ENCODE measurements at places on chromosomes 13 and 19.

- peak; percentile 60 for DNase-seq
Observed at GRCh38 chr19:3234800-3235199, 10.3 kb downstream of the CELF5 start.

GRCh38 chr13:91652404-91653301, 254.2 kb downstream of the GPC5 start:
- DNase-seq = no peak

DNA sequence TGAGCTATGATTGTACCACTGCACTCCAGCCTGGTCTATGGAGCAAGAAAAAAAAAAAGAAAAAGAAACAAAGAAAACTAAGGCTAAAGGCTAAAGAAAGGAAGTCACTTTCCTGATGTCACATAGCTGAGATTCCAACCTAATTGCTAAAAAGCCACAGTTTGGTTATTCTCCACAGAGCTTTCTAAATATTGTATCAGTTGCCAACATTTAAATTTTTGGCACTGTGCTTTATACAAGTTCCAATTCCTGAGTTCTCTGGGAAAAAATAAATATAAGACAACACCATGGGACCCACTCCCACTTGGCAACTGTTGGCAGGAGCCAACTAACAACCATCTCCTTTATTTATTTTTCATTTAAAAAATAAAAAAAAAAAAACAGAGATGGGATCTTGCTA, 11.2 kb upstream of the LYPD3 start:
- DNase-seq = no peak

- DNase-seq = no peak
Observed at GRCh38 chr19:12784871-12785430, 6.3 kb upstream of the JUNB start.

DNA sequence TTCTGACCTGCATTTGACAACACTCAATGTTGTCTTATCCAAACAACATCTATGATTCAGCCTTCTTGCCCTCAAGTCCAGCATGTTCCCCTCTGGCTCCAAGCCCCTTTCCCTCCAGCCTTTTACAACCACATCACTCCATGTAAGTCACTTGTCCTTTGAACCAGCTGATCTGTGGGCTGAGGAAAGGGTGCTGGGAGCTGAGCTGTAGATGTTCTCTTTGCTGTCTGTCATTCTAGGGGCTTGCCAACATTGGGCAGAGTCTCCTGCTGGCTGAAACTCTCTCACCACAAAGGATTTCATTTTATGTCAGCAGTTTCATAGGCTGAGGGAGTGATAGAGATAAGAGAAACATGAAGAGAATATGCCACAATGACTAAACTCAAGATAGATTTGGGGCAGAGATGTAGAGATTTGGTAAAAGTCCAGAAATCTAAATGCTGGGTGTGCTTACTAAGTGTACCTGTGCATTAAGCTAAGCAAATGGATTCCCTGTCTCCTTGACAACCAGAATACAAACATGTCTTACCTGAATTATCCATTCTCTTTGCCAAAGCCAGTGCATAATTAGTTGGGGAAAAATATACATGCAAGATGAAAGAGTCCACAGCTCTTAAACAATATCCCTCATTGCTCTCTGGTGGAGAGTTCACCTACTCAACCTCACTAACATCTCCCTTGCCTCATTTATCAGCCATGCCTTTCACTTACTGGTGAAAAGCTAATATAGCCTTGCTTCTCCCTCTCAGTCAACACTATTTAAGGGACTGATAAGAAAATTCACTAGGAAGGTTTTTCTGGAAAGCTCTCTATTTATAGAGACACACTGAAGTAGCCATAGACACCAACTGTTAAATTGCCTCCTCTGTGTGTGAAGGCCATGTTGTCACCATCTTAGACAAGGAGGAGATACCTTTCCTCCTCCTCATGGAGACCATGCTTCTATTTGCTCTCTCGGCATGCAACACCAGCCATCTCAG, 175.5 kb upstream of the SERP2 start:
- no peak for DNase-seq

GRCh38 chr13:42327725-42328124, 55.8 kb downstream of the AKAP11 start:
- DNase-seq = no peak

- DNase-seq = no peak
Observed at GRCh38 chr13:40496035-40496810, 170.2 kb downstream of the FOXO1 start.

DNA sequence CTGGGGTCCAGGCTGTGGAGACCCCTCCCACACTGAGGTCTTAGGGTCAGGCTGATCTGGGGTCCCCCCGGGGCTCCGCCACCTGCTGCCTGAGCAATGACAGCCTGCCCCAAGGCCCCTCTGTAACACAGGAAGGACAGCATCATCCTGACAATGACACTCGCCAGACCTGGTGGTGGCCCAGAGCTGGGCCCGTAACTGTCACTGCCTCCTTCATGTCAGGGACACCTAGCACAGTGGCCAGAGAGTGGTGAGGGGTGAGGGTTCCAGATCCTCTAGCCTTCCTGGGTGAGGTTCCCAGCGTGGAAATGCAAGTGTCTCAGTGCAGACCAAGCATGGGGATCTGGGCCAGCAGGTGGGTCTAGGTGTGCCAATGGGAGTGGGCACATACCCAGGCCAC, 27.8 kb downstream of the OPA3 start:
- DNase-seq = no peak

GRCh38 chr13:48214519-48215121, 18.4 kb upstream of the ITM2B start:
- DNase-seq = no peak

- no peak for DNase-seq
Observed at GRCh38 chr13:90640976-90641375, 706.5 kb upstream of the MIR17HG start.

- DNase-seq = no peak
Observed at GRCh38 chr13:110816500-110816899, 98.4 kb downstream of the ANKRD10 start.

Data from HEK293T (cell line).